ENCODE measurements at places on chromosomes 2 and 18.

DNA sequence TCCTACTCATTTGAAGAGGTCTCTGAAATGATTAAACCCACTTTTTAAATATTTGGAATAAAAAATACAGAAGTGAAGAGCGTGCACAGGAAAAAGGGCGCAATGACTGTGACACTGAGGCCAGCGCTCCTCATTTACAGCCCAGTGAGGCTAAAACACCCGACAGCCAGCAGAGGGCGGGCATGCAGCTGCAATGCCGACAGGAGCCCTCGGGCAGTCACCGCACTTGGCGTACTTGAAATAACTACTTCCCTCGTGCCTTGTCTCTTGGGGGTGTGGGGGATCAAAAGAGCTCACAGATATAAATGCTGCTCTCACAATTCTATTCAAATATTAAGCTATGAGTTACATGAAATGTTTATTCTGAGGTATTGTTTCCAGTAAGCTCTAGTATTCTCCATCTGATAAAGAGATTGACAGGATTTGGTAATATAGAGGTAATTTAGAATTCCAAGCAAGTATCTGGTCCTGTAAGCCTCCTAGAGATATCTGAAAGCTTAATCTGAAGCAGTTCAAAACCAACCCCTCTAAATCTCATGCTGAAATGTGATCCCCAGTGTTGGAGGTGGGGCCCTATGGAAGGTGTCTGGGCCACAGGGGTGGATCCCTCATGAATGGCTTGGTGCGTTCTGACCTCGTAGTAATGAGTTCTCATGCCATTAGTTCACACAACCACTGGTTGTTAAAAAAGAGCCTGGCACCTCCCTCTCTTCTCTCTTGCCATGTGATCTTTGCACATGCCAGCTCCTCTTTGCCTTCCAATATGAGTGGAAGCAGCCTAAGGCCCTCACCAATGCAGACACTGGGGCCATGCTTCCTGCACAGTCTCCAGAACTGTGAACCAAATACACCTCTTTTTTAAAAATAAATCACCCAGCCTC lies 93.6 kb downstream of the ZAP70 start:
- peak; percentile 66 for DNase-seq

- no peak for DNase-seq
Measured at GRCh38 chr2:142462306-142462705, 331.5 kb upstream of the LRP1B start.

DNA sequence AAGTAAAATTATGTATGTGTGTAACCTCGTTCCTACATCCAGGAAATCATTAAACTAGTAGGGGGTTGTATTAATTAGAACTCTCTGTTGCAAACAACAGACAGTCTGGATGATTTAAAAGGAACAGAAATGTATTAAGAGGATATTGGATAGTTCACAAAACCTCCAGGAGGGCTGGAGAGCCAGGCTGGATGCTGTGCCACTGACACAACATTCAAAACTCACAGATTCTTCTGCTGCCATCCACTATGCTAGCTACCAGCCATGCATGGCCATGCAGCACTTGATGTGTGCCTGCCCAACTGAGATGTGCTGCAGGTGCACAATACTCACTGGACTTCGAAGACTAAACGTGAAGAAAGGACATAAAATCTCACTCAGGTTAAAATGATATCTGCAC lies 48.2 kb upstream of the SH3RF3 start:
- no peak for DNase-seq

- no peak for DNase-seq
Measured at GRCh38 chr2:217469203-217469810, 533.5 kb downstream of the TNS1 start.

DNA sequence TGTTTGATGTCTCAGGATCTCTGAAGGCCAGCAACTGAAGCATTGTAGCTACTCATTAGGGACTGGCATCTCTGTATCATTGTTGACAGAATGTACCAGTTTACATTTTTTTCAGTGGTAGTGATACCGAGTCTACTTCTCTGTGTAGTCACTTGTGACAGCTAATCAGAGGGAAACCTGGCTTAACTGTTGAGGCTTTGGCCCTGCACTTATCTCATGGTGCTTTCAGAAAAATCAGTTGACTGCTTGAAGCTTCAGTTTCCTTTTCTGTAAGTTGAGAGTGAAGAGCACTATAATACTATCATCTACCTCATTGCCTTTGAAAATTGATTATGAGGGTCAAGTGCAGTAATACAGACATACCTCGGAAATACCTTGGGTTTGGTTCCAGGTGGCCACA lies 90.0 kb downstream of the COMMD1 start:
- no peak for DNase-seq
